ENCODE measurements at places on chromosomes 12 and 14.

DNA sequence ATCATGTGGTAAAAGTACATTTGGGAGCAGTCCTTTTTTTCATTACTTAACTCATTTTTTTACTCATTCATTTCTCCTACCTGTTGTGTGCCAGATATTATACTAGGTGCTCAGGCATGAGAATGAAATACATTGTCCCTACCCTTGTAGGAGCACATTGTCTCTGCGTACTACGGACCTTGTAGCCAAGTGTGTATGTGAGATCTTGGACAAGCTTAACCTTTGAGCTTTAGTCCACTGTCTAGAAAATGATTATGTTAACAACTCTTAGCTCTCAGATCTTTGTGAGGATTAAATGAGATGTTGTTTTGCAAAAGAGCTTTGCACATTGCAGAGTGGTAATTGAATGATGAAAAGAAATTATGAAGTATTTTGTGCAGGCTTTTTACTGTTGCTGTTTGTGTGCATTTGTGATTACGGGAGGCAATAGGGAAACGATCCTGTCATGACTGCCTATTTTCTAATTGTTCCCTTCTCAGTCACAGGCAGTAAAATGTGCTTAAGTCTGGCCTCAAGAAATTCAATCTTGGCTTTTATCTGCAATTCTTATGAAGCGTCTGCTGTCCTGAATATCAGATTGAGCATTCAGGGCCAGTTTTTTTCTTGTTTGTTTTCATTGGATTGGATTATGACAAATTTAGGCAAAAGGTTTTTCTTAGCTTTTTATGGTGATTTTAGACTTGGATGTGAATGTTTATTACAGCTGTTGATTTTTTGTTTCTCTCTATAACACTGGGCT is 447.7 kb downstream of the PDZRN4 start:
- no peak for DNase-seq

- DNase-seq: peak; percentile 81
Observed at GRCh38 chr12:50924439-50925341, 27.7 kb upstream of the HIGD1C start.

- DNase-seq: no peak
Observed at GRCh38 chr12:122846622-122847515, 11.6 kb downstream of the HIP1R start.

DNA sequence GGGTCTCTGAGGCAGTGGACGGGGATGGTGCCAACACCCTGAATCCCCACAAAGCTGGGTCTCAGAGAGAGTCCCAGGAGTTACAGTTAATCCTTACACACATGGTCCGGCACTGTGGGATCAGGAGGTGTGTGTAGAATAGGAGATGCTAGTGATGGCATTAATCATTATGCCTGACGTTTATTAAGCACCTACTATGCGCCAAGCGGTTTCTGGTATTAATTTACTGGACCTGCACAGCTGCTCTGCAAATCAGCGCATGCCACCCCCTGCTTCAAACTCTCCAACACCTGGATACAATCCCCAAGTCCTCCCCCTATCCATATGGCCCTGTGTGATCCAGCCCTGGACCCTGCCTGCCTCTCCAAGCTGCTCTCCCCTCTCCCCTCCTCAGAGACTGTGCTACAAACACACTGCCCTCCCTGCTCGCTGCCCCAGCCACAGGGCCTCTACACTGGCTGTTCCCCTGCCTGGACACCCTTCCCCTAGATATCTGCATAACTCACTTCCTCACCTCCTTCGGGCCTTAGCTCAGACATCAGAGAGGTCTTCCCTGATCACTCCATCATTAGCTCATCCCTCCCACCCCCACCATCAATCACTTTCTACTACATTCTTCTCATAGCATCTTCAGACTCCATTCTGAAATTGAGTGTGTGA is 86.0 kb downstream of the RFLNA start:
- DNase-seq: no peak

- DNase-seq: no peak
Observed at GRCh38 chr14:30928462-30928861, 54.1 kb downstream of the COCH start.

DNA sequence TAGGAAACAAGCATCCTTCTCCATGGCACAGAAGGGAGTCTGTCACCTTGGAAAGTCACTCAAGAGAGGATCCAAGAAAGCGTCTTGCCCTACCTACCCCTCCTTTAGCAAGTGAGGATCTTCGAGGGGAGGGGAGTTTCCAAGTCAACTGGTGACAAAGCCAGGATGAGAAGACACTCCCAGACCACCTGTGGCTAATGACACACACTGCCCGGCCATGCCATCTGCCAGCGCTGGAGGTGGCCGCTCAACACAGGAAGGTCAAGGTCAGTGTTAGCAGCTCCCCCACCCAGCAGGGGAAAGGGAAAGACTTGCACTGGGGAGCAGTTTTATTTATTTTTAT is 41.3 kb downstream of the ELK3 start:
- no peak for DNase-seq

GRCh38 chr12:29673346-29673745 is 110.4 kb downstream of the TMTC1 start:
- no peak for DNase-seq

DNA sequence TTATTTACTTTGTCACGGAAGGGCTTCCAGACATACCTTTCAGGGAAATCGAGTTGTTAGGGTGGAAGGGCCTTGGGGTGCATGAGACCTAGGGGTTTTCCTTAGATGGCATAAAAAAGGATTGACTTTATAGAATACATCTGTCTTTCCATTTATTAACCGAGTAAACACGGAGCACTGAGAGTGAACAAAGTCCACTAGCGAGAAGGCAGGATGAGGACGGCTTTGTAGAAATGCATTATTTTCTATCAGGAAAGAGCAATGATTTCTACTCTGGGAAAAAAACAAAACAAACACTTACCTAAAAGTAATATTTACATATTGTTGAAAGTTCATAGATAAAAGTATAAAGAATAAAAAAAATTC is 91.8 kb downstream of the RCOR1 start:
- no peak for DNase-seq

DNA sequence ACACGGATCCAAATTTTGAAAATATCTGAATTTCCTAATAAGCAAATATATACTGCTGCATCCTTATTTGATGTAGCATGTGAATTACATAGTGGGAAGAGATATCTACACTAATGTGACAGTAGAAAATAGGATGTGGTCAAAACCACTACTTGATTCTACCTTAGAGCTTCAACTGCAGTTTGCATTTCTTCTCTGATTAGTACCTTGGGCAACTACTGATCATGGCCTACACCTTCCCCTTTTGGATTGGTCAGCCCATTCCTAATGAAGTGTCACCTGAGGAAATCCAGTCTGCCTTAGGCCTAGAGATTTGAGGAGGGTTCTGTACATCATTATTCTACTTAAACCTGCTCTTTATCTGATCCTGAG is 10.7 kb downstream of the LLPH start:
- no peak for DNase-seq

DNA sequence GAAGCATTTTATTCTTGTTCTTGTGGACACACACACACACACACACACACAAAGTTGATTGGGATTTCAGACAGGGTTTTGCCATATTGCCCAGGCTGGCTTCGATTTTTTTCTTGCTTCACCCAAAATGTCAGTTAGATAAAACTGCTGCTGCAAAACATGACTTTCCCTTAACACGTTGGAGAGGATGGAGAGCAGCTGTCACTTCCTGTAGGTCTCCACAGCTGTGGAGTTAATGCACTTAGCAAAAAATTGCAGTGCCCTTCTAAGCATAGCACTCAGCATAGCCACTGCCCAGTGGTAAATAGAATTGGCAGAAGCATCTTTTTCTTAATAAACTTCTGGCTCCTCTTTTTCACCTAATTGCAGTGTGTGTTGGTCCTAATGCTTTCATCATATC is 54.5 kb downstream of the PDZRN4 start:
- DNase-seq: no peak

- no peak for DNase-seq
Observed at GRCh38 chr12:103956509-103957027, 9.1 kb upstream of the TDG start.

GRCh38 chr12:121057794-121058193 is 18.7 kb upstream of the OASL start:
- no peak for DNase-seq

DNA sequence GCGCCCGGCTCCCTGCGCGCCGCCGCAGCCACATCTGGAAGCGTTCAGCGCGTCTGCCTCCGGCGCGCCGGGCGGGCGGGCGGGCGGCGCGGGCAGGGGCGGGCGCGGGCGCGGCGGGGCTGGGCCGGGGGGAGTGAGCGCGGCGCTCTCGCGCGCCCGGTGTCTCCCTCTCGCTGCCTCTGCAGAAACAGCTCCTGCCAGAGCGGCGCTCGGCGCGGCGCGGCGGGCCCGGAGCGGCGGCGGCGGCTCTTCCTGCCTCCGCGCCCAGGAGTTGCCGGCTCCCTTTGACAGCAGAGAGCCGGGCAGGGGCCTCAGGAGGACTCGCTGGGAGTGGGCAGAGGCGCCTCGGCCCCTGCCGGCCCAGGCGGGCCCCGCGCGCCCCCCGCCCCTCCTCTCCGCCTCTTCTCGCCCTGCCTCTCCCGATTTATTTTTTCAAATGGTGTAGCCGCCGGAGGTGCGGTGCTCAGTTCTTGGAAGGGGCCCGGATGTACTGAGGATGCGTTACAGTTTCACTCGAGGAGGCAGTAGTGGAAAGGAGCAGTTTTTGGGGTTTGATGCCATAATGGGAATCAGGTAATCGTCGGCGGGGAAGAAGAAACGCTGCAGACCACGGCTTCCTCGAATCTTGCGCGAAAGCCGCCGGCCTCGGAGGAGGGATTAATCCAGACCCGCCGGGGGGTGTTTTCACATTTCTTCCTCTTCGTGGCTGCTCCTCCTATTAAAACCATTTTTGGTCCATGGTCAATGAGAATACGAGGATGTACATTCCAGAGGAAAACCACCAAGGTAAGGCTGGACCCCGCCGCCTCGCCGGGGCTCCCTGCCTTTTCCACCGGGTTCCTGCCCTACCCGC is at the start of gene CACNA1C:
CACNA1C (plus strand) TSS at position 162 of the 853 bp plus-strand sequence; CDS start at position 738, 576 bp downstream.
- DNase-seq: no peak

Measured in substantia nigra (tissue), 51 donors.